ENCODE measurements at places on chromosomes 2 and 18. TPM values are rescaled to one million over a fixed set of nuclear protein-coding genes. Genes with fewer than 3 reads are reported as not detected.
A peak's percentile ranks its signal among the peaks of the same experiment; 100 is the strongest.

Gene UGT1A4
- total RNA-seq: not detected

DNA sequence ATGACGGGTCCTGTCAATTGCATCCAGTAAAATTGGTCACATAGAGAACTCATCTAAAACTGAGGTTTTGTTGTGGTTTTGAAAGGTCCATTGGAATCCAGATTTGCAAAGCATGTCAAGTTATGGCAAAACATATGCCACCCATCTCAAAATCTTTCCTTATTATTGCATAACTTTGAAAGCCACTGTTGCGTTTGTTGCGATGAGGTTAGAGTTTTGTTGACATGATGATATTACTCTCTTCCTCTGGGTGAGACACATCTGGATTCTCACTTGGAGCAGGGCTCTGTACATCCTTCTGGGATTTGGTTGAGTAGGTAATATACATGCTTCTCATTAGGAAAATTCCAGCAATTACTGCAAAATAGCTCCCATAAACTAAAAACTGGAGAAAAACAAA lies 20.6 kb downstream of the SCYGR5 start:
- no peak overlapping the region for H3K27ac ChIP-seq
- DNase-seq: no peak
- H3K4me3 ChIP-seq: no peak overlapping the region

- no peak for DNase-seq
- H3K4me3 ChIP-seq: no peak overlapping the region
- no peaks in the 10 kb centered on the region for H3K36me3 ChIP-seq
- no peaks in the 10 kb centered on the region for H3K27me3 ChIP-seq
These were observed 386.8 kb upstream of the NETO1 start for GRCh38 chr18:73254564-73254963.

GRCh38 chr18:78972930-78973331 lies 6.7 kb upstream of the SALL3 start:
- H3K4me3 ChIP-seq: no peak overlapping the region
- peaks cover 45% of the 10 kb centered on the region for H3K27me3 ChIP-seq
- H3K27ac ChIP-seq: no peak overlapping the region

DNA sequence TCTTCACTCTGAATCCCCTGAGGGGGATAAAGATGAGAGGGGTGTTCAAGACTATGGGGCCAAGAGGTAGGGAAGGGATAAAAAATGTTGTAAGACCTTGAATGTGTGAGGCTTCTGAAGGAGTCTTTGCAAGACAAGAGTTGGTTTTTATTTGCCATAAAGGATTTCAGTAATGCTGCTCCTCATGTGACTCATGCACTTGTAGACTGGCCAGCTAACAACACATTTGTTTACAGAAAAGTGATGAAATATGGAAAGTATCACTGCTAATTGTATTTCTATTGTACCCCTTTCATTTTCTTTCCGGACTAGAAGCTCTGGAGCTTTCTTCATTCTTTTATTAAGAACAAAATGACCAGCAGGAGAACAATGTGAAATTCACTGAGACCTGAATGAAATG lies 782.1 kb downstream of the EPHA4 start:
- H3K27ac ChIP-seq: no peak overlapping the region
- H3K4me3 ChIP-seq: no peak overlapping the region
- H3K36me3 ChIP-seq: no peaks in the 10 kb centered on the region

DNA sequence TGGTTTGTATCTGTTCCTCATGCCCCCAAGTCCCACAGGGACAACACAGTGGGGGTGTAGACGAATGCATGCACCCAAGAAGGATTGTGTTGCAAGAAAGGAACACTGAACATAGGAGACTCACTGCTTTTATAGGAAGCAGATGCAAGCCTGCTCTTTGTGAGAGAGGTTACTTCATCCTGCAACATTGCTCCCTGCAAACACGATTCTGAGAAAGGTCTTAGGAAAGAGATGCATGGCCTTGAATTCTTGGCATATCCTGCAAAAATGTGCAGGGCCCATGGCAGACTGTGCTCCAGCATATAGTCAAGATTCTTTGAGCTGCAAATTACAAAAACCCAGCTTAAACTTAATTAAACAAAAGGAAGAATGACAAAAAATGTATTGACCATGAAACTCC lies 312.2 kb upstream of the MGAT5 start:
- DNase-seq: peak; percentile 44
- no peak overlapping the region for H3K4me3 ChIP-seq
- no peaks in the 10 kb centered on the region for H3K36me3 ChIP-seq
- H3K4me1 ChIP-seq: peaks cover 8% of the 10 kb centered on the region

DNA sequence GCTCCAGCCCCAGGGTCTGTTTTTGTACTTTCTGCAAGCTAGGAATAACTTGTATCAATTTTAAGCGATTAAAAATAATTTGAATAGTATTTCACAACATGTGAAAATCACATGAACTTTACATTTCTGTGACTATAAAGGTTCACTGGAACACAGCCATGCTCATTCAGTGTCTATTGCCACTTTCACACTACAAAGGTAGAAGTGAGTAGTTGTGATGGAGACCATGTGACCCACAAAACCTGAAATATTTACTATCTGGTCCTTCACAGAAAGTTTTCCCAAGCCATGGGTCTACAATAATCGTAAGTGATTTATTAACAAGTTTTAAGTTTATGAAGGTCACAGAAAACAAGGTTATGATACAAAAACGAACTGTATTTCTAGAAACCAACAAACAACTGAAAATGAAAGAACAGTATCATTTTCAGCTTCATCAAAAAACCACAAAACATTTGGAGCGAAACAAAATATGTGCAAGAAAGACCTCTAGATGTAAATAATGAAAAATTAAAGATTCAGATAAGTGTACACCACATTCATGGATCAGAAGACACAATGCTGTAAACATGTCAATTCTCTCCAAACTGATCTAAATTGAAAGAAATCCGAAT lies 68.9 kb upstream of the DNER start:
- no peak overlapping the region for H3K27ac ChIP-seq
- H3K36me3 ChIP-seq: peaks cover 21% of the 10 kb centered on the region
- H3K27me3 ChIP-seq: no peaks in the 10 kb centered on the region
- DNase-seq: no peak
- H3K4me1 ChIP-seq: peaks cover 8% of the 10 kb centered on the region

- no peak overlapping the region for H3K27ac ChIP-seq
- H3K27me3 ChIP-seq: peaks cover 7% of the 10 kb centered on the region
- no peaks in the 10 kb centered on the region for H3K36me3 ChIP-seq
- H3K4me1 ChIP-seq: no peaks in the 10 kb centered on the region
- no peak overlapping the region for H3K4me3 ChIP-seq
These were observed 46.0 kb upstream of the MBP start for GRCh38 chr18:77178559-77178958.

- peaks cover 5% of the 10 kb centered on the region for H3K4me1 ChIP-seq
- no peaks in the 10 kb centered on the region for H3K36me3 ChIP-seq
- DNase-seq: no peak
These were observed 5.9 kb downstream of the NCOA1 start for GRCh38 chr2:24496959-24497358.

DNA sequence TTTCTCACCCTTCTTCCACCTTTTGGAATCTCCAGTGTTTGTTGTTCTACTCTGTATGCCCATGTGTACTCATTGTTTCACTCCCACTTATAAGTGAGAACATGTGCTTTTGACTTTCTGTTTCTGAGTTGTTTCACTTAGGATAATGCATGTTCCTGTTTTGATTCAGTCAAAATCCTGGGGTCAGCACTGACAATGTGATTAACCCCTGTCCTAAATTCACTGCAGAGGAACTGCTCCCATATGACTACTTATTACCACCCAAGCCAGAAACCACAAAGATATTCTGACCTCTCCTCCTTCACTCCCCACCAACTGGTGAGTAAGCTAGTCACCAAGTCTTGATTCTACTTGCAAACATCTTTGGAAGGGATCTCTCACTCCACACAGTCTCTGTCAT lies 251.4 kb upstream of the TCF4 start:
- DNase-seq: peak; percentile 75
- no peaks in the 10 kb centered on the region for H3K27me3 ChIP-seq
- no peaks in the 10 kb centered on the region for H3K36me3 ChIP-seq
- H3K27ac ChIP-seq: no peak overlapping the region
- H3K4me3 ChIP-seq: no peak overlapping the region
- peaks cover 6% of the 10 kb centered on the region for H3K4me1 ChIP-seq

DNA sequence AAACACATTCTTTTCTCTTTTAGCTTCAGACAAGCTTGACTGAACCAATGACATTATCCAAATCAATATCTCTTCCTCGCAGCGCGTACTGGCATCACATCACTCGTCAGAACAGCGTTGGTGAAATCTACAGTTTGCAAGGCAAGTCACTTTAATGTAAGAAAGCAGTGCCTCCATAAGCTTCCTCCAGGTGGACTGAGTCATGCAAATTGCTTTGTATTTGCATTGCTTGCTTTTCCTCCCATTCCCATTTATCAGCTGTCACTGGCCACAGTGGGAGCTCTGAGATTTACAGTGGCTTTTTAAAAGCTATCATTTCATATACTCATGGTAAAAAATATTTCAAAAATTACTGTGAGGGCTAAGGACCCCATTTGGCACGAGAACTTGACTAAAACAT lies 189.9 kb downstream of the CD226 start:
- H3K4me3 ChIP-seq: no peak overlapping the region
- no peaks in the 10 kb centered on the region for H3K27me3 ChIP-seq
- peak; percentile 66 for DNase-seq
- no peak overlapping the region for H3K27ac ChIP-seq
- no peaks in the 10 kb centered on the region for H3K36me3 ChIP-seq

Gene ACKR3
- not detected for total RNA-seq

Gene AGAP1
- total RNA-seq: 15.1 TPM

DNA sequence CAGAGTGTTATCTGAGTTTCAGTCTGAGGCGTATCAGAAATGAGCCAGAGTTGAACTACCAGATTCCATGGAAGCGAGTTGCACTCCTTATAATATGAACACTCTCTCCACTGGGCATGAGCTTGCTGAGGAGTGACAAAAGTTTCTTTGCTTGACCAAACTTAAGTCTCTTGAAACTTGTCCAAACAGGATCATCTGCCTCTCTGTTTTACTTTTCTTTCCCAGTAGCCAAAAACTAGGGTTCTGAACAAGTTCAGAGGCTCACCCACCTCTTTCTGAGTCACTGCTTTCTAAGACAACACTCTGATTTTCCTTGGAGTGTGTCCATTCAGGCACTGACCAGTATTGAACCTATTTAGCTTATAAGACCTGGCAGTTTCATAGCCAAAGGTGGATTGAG lies 233.2 kb upstream of the TCF4 start:
- no peak overlapping the region for H3K4me3 ChIP-seq
- H3K4me1 ChIP-seq: peaks cover 2% of the 10 kb centered on the region
- no peaks in the 10 kb centered on the region for H3K27me3 ChIP-seq
- no peaks in the 10 kb centered on the region for H3K36me3 ChIP-seq

DNA sequence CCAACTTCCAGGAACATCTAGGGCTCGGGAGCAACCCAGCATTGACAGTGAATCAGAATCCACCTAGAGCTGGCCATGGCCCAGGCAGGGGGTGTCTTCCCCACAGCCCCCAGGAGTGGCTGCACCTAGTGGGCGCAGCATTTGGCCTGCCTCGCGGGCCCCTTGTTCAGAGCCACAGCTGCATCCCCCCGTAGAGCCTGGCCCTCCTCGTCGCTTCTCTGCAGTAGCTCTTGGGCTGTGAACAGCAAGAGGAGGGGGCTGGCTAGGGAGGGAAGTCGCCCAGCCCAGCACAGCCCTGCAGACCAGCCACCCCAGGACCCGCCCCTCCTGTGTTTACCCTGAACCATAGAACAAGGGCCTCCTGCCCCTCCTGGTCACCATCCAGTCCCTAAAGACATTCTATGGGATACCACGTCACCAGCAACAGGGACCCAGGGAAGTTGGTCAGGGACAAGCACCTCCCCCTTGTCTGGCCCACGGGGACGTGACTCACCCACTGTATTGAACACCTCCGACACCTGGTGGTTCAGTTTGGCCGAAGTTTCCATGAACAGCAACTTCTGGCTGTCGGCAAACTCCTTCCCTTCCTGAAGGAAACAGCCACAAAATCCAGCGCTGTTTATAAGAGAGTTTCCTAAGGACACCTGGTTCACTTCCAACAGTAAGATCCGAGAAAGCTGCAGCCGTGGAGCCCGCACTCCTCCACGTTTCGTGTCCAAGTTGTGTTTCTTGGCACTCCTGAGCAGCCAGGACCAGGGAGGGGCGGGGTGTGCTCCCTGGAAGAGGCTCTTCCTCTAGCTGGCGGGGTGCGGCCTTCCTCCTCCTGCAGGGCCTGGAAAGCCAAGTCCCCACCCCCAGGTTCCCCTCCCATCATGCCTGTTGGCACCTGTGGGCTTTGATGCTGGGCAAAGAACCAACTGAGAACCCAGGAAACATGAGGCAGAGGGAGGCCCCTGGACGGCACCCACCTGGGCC lies 8.8 kb downstream of the PRLH start:
- no peak for DNase-seq
- H3K36me3 ChIP-seq: no peaks in the 10 kb centered on the region
- H3K4me3 ChIP-seq: no peak overlapping the region
- H3K27ac ChIP-seq: no peak overlapping the region
- peaks cover 4% of the 10 kb centered on the region for H3K27me3 ChIP-seq

- H3K4me1 ChIP-seq: no peaks in the 10 kb centered on the region
- peaks cover 19% of the 10 kb centered on the region for H3K27me3 ChIP-seq
- H3K27ac ChIP-seq: no peak overlapping the region
- DNase-seq: no peak
These were observed 19.1 kb downstream of the CTLA4 start for GRCh38 chr2:203886661-203887151.

DNA sequence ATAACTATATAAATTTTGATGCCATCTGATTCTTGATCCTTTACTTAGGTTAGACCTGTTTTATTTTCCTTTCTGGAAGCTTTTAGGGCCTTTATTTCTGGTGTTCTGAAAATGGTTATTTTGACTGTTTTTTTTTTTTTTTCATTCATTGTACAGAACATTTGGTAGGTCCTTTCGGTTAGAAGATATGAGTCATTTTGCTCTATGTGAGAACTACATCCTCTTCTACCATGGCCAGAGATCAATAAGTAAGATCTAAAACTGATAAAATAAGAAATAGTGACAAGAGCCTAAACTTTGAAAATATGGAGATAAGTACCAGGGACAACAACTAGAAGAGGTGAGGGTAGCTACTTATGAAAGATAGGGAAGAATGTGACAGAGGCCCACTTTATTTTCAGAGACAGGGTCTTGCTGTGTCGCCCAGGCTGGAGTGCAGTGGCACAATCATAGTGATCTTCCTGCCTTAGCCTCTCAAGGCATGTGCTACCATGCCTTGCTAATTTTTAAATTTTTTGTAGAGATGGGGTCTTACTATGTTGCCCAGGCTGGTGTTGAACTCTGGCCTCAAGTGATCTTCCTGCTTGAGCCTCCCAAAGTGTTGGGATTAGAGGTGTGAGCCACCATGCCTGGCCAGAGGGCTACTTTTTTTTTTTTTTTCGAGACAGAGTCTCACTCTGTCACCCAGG lies 66.5 kb downstream of the EIF2AK3 start:
- no peak overlapping the region for H3K4me3 ChIP-seq
- no peaks in the 10 kb centered on the region for H3K4me1 ChIP-seq
- no peaks in the 10 kb centered on the region for H3K27me3 ChIP-seq
- DNase-seq: no peak
- no peak overlapping the region for H3K27ac ChIP-seq

- H3K27ac ChIP-seq: no peak overlapping the region
- no peak for DNase-seq
- no peaks in the 10 kb centered on the region for H3K36me3 ChIP-seq
- no peaks in the 10 kb centered on the region for H3K4me1 ChIP-seq
- no peak overlapping the region for H3K4me3 ChIP-seq
These were observed 16.7 kb downstream of the COLEC11 start for GRCh38 chr2:3611589-3611988.

All from IMR-90 (cell line).